ENCODE measurements at places on chromosomes 2 and 18.

DNA sequence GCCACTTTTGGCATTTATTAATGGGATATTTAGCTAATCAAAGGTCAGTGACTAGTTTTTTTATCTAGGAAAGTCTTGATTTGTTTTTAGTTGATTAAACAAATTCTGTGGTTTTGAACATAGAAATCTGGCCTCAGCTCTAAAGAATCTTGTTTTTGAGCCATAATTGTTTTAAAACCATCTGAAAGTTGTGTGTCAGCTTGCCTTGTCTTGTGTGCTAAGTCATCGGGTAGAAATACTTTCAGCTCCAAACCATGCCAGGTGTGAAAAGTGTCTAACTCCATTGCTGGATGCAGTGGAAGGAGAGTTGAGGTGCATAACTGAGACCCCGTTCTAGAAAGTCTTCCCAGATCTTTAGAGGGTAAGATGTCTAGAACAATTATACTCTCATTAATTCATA is 22.7 kb downstream of the FARP2 start:
- no peaks in the 10 kb centered on the region for H3K36me3 ChIP-seq
- no peak overlapping the region for H3K27ac ChIP-seq
- no peaks in the 10 kb centered on the region for H3K4me1 ChIP-seq

GRCh38 chr2:209371407-209371806 is 52.4 kb upstream of the MAP2 start:
- H3K27ac ChIP-seq = no peak overlapping the region
- no peaks in the 10 kb centered on the region for H3K27me3 ChIP-seq
- H3K4me3 ChIP-seq = no peak overlapping the region
- no peak for DNase-seq
- H3K36me3 ChIP-seq = no peaks in the 10 kb centered on the region

DNA sequence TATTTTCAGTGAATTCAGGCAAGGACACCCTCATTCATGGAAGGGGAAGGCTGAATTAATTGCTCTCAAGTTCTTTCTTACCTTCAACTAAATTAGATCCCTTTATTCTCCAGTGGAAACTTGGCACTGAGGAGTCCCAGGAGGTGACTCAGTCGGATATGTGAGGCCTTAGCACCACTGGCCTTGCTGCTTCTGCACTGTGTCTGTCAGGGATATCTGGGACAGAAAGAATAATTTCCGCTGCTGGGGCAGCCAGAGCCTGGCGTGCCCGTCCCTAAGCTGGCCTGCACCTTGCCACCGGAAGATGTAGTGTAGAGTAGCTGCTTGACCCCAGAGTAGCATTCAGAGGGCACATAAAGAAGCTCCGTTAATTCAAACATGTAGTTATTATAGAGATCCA is 53.4 kb downstream of the LIMS1 start:
- H3K27me3 ChIP-seq = no peaks in the 10 kb centered on the region
- peak overlapping the region; percentile 38 for H3K27ac ChIP-seq
- H3K36me3 ChIP-seq = no peaks in the 10 kb centered on the region
- H3K4me1 ChIP-seq = peaks cover 10% of the 10 kb centered on the region

DNA sequence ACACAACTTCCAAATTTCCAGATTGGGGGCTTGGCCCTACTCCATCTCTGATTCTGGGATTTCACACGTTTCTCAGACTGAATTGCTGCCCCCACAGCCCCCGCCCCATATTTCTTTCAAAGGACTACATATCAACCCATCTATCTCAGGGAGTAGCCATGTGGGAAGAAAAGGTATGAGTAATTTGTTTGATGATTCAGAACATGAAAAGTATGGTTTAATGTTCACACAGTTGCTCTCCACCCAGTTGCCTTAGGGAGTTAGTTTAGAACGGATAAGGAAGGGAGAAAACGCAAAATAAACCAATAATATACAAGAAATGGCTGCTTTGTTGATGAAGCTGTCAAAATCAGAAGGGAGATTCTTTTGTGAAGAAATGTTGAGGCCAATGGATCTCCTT is 145.1 kb downstream of the PIEZO2 start:
- H3K27ac ChIP-seq = no peak overlapping the region
- no peaks in the 10 kb centered on the region for H3K27me3 ChIP-seq
- H3K4me1 ChIP-seq = no peaks in the 10 kb centered on the region
- DNase-seq = no peak
- no peak overlapping the region for H3K4me3 ChIP-seq

GRCh38 chr2:71930049-71930681 is 217.5 kb downstream of the CYP26B1 start:
- no peak overlapping the region for H3K27ac ChIP-seq
- no peaks in the 10 kb centered on the region for H3K27me3 ChIP-seq
- H3K4me1 ChIP-seq = peaks cover 27% of the 10 kb centered on the region

GRCh38 chr2:38130876-38131275 is 54.9 kb upstream of the CYP1B1 start:
- H3K4me1 ChIP-seq = no peaks in the 10 kb centered on the region
- H3K4me3 ChIP-seq = no peak overlapping the region
- no peaks in the 10 kb centered on the region for H3K36me3 ChIP-seq
- H3K27ac ChIP-seq = no peak overlapping the region

- no peaks in the 10 kb centered on the region for H3K27me3 ChIP-seq
- H3K27ac ChIP-seq = no peak overlapping the region
- H3K4me1 ChIP-seq = no peaks in the 10 kb centered on the region
- no peak for DNase-seq
- H3K36me3 ChIP-seq = no peaks in the 10 kb centered on the region
- no peak overlapping the region for H3K4me3 ChIP-seq
Measured at GRCh38 chr2:224160917-224161316, 121.8 kb upstream of the SERPINE2 start.

GRCh38 chr18:51196118-51196810 is 1.2 kb downstream of the MEX3C start:
- H3K4me3 ChIP-seq = peak overlapping the region; percentile 87
- no peaks in the 10 kb centered on the region for H3K36me3 ChIP-seq
- peaks cover 4% of the 10 kb centered on the region for H3K4me1 ChIP-seq

GRCh38 chr2:156434461-156435291 is 1.5 kb upstream of the GPD2 start:
- peak overlapping the region; percentile 92 for H3K27ac ChIP-seq
- no peaks in the 10 kb centered on the region for H3K27me3 ChIP-seq
- no peaks in the 10 kb centered on the region for H3K36me3 ChIP-seq
- no peak for DNase-seq

DNA sequence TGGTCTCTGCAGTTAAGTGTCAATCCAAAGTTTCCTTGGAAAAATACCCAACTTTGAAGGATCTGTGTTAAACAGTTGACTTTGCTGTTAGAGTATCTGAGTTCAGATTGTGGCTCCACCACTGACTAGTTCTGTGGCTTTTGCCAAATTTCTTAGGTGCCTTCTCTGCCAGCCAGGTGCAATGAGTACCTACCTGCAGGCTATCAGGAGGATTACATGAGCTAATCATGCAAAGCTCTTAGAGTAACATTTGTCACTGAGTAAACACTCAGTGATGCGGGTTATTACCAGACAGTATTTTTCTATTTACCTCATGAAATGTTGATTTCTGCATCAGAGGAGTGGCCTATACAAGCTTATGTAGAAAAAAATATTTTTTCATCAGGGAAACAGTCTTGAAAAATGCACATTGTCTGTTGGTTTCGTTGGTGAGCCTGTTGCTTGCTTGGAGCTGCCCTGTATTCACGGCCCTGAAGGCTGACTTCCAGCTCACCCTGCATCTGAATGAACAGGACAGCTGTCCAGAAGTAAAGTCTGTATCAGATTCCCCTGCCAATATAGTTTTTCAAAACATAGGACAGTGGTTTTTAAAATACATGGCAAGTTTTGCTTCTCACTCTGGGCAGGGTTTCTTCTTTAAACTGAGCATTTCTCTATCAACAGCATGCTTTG is 235.1 kb downstream of the CDCA7 start:
- no peak overlapping the region for H3K27ac ChIP-seq
- H3K36me3 ChIP-seq = no peaks in the 10 kb centered on the region
- no peak overlapping the region for H3K4me3 ChIP-seq
- DNase-seq = no peak
- no peaks in the 10 kb centered on the region for H3K4me1 ChIP-seq

DNA sequence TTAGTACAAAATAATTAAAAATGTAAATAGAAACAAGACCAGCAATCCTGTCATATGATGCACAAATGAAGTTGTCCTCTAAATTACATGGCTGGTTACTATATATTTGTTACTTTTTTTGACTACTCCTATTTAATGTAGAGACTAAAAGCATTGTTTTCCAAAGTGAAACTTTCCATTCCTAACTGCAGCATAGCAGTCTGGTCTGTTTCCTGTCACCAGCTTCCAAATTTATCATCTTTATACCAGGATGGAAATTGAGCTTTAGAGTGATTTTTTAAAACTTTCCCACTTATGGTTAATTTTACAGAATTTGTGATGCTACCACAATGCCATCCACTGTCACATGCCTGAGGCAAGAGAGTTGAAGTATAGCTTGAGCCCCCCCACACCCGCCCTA is 33.5 kb upstream of the RAB27B start:
- no peaks in the 10 kb centered on the region for H3K36me3 ChIP-seq
- no peaks in the 10 kb centered on the region for H3K4me1 ChIP-seq
- H3K27ac ChIP-seq = no peak overlapping the region
- H3K4me3 ChIP-seq = no peak overlapping the region

GRCh38 chr18:53305461-53305860 is 919.0 kb downstream of the MBD2 start:
- no peaks in the 10 kb centered on the region for H3K36me3 ChIP-seq
- no peak for DNase-seq
- no peaks in the 10 kb centered on the region for H3K4me1 ChIP-seq
- no peaks in the 10 kb centered on the region for H3K27me3 ChIP-seq
- H3K4me3 ChIP-seq = no peak overlapping the region
- H3K27ac ChIP-seq = no peak overlapping the region

- H3K36me3 ChIP-seq = no peaks in the 10 kb centered on the region
- peak overlapping the region; percentile 60 for H3K27ac ChIP-seq
- no peaks in the 10 kb centered on the region for H3K27me3 ChIP-seq
- no peak overlapping the region for H3K4me3 ChIP-seq
- DNase-seq = no peak
- H3K4me1 ChIP-seq = peaks cover 26% of the 10 kb centered on the region
Measured at GRCh38 chr2:42922790-42923579, 130.6 kb upstream of the HAAO start.

GRCh38 chr2:12821656-12822055 is 104.9 kb downstream of the TRIB2 start:
- H3K36me3 ChIP-seq = no peaks in the 10 kb centered on the region
- H3K27me3 ChIP-seq = no peaks in the 10 kb centered on the region
- H3K4me1 ChIP-seq = no peaks in the 10 kb centered on the region
- H3K27ac ChIP-seq = no peak overlapping the region
- H3K4me3 ChIP-seq = no peak overlapping the region
- no peak for DNase-seq

- H3K36me3 ChIP-seq = no peaks in the 10 kb centered on the region
- no peaks in the 10 kb centered on the region for H3K27me3 ChIP-seq
Measured at GRCh38 chr2:126253669-126254068, 402.3 kb upstream of the GYPC start.

GRCh38 chr2:105055613-105056012 is 17.7 kb downstream of the MRPS9 start:
- H3K27ac ChIP-seq = no peak overlapping the region
- peaks cover 7% of the 10 kb centered on the region for H3K36me3 ChIP-seq
- no peaks in the 10 kb centered on the region for H3K27me3 ChIP-seq
- no peak overlapping the region for H3K4me3 ChIP-seq

GRCh38 chr2:235384624-235385023 is 109.2 kb upstream of the AGAP1 start:
- H3K4me3 ChIP-seq = no peak overlapping the region
- H3K36me3 ChIP-seq = no peaks in the 10 kb centered on the region
- H3K4me1 ChIP-seq = no peaks in the 10 kb centered on the region
- H3K27ac ChIP-seq = no peak overlapping the region

- H3K36me3 ChIP-seq = no peaks in the 10 kb centered on the region
- H3K27ac ChIP-seq = no peak overlapping the region
- H3K27me3 ChIP-seq = no peaks in the 10 kb centered on the region
- no peak overlapping the region for H3K4me3 ChIP-seq
- H3K4me1 ChIP-seq = no peaks in the 10 kb centered on the region
Measured at GRCh38 chr2:198273660-198274059, 469.3 kb downstream of the PLCL1 start.

DNA sequence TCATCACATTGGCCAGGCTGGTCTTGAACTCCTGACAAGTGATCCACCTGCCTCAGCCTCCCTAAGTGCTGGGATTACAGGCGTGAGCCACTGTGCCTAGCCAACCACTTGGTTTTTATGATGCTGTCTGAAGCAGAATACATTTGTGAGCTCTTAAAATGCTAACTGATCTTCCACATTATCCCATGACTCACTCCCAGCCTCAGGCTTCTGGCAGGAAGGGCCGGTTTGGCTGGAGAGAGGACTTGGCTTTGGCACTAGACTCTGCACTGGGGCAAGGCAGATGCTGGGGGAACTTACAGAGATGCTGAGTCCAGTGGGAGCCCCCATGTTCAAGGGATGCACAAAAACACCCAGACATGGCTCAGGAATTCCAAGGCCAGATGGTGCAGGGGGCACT is 40.5 kb upstream of the SH3BP4 start:
- no peaks in the 10 kb centered on the region for H3K4me1 ChIP-seq
- H3K4me3 ChIP-seq = no peak overlapping the region
- no peaks in the 10 kb centered on the region for H3K27me3 ChIP-seq
- H3K27ac ChIP-seq = no peak overlapping the region
- no peak for DNase-seq

- no peaks in the 10 kb centered on the region for H3K4me1 ChIP-seq
- H3K4me3 ChIP-seq = no peak overlapping the region
- no peak overlapping the region for H3K27ac ChIP-seq
- no peaks in the 10 kb centered on the region for H3K36me3 ChIP-seq
Measured at GRCh38 chr2:174763780-174764179, 492 bp downstream of the CHRNA1 start.

- H3K4me1 ChIP-seq = no peaks in the 10 kb centered on the region
- no peaks in the 10 kb centered on the region for H3K36me3 ChIP-seq
- no peak overlapping the region for H3K27ac ChIP-seq
- H3K4me3 ChIP-seq = no peak overlapping the region
Measured at GRCh38 chr2:2253172-2254016, 77.7 kb downstream of the MYT1L start.
